ENCODE measurements at places on chromosomes 1 and 21.

- H3K4me1 ChIP-seq: no peaks in the 10 kb centered on the region
- H3K4me3 ChIP-seq: no peak overlapping the region
- no peak for DNase-seq
- no peak overlapping the region for H3K27ac ChIP-seq
Observed at GRCh38 chr1:12159816-12160215, 7.0 kb upstream of the TNFRSF1B start.

- no peaks in the 10 kb centered on the region for H3K36me3 ChIP-seq
- DNase-seq: no peak
- H3K27me3 ChIP-seq: no peaks in the 10 kb centered on the region
- no peak overlapping the region for H3K27ac ChIP-seq
- H3K4me3 ChIP-seq: no peak overlapping the region
Observed at GRCh38 chr1:43590388-43590925, 59.5 kb upstream of the KDM4A start.

DNA sequence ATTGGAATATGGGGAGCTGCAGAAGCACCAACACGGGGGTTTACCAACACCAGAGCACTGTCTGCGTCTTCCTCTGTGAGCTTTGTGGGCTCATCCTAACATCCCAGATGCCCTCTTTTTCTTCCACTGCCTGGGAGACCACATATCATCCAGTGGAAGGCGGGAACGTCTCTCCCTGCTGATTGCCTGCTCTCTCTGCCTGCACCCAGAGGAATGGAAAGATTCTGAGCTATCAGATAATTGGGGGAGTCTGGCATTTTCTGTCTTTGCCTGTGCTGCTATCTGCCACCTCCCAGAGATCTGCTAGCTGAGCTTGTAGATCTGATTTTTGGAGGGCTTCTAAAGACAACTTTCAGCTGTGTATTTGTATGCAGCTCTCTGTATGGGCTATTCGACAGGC, 166.2 kb upstream of the PLXNA2 start:
- H3K27me3 ChIP-seq: no peaks in the 10 kb centered on the region
- H3K4me1 ChIP-seq: no peaks in the 10 kb centered on the region
- H3K4me3 ChIP-seq: no peak overlapping the region
- no peak for DNase-seq
- H3K27ac ChIP-seq: no peak overlapping the region

GRCh38 chr1:221727146-221728036, 14.5 kb downstream of the DUSP10 start:
- no peaks in the 10 kb centered on the region for H3K27me3 ChIP-seq
- no peaks in the 10 kb centered on the region for H3K36me3 ChIP-seq
- no peak overlapping the region for H3K27ac ChIP-seq

DNA sequence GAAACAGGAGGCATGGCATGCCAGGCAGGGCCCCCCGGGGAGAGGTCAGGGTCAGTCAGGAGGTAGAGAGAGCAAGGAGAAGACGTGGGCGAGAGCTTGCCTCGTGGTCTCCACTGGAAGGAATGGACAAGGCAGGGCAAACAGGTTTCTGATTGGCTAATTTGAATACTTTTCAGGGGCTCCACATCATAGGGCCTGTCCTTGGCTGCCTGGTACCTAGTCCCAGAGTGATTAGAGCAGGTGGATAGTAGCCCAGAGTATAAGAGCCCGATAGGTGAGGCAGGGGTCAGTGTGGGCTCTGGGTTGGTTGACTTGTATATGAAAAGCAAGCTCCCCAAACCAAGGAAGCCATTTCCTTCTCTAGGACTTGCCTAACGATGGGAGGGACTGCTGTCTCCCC, 178.6 kb downstream of the ZP4 start:
- no peaks in the 10 kb centered on the region for H3K36me3 ChIP-seq
- H3K4me1 ChIP-seq: no peaks in the 10 kb centered on the region
- no peak overlapping the region for H3K27ac ChIP-seq
- DNase-seq: no peak

All from prostate gland (tissue), 2 donors.